ENCODE measurements at places on chromosomes 13 and 19.

DNA sequence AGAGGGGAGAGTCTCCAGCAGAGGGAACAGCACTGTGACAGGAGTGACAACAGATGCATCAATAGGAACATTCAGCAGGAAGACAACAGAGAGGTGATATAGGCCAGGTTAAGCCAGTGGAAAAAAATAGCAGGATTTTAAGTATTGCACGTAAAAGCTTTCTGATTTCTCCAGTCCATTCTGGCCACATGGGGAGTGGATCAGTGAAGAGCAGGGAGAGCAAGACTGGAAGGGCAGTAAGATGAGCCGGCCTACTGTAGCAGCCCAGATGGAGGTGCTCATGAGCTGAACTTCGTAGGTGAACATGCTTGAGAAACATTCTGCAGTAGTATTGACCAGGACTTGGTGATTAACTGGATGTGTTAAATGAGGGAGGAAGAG, 1.7 kb downstream of the UTP14C start:
- DNase-seq, result no peak

DNA sequence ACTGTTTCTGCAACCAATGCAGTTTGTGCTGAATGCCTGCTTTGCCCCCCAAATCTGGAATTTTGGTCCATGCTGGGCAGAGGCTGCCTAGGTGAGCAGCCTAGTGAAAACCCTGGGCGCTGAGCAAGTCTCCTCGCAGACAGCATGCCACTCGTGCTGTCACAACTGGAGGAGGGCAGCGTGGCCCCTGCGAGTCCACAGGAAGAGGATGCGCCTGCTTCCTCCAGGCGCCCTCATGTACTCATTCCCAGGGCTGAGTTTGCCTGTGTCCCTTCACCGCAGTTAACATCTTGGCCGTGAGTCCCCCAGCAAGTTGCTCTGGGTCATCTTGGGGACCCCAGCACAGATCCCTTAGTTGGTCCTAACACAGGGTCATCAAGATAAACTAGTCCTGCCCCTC, 26.2 kb upstream of the TMEM160 start:
- no peak for DNase-seq

DNA sequence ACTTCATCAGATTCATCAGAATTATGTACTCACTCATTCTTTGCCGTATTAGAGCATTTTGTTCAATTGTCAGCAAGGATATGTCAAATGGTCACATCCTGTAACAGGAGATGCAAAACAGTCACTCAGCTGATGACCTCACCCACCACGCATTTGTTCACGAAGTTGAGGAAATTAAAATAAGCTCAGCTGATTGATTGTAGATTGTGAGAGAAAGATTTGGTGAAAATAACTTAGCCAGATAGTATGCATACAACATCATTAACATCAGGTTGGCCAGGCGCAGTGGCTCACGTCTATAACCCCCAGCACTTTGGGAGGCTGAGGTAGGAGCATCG, 22.6 kb upstream of the CDC16 start:
- DNase-seq, result no peak

GRCh38 chr19:9498183-9498902, at the start of gene ZNF560:
Gene ZNF560 (minus strand): TSS chr19:9498616. CDS start chr19:9475313, 23,303 bp downstream.
- no peak for DNase-seq

DNA sequence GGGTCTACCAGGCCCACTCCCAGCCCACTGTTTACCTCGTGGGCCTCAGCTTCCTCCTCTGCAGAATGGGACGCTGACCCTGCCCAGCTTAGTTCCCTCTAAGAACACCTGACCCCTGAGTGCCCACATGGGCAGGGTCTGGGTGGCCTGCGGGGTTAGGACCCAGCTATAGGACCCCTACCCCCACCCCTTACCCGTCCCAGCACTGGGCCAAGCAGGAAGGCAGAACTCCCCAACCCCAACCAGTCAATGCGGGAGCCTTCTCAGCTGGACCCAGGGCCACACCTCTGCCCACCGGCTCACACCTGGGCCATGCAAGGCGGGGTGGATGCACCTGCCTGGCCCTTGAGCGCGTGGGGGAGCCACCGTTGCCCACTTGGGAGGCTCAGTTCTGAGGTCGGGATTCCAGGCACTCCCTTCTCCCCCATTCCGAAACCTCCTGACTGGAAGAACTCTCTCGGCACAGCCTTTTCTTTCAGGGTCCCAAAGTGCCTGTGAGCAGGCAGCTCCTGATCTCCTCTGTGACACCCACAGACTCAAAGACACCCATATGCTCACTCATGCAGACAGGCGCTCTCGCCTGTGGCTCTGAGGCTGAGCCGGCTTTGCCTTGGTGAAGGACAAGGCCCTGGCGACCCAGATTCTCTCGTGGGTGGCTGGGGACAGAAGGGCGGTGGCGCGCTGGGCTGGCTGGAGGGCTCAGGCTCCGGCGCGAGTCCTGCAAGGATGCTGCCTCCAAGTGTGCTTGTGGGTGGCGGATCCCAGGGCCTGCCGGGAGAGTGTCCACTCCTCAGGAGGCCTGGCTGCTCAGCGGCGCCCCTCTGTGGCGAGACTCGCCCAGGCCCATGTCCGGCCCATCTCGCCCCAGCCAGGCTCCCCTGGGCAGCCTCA, 27.9 kb upstream of the PARP4 start:
- DNase-seq, result no peak

Measured in NCI-H146 (cell line).